Hematopoietic multipotent progenitor cell treated with erythropoietin and hydrocortisone succinate and interleukin-3 and kit ligand, for 8 days (in vitro differentiated cells): ENCODE measurements at places on chromosomes 1 and 21.

GRCh38 chr1:171422511-171422910 is 62.8 kb upstream of the PRRC2C start:
- no peak for DNase-seq

DNA sequence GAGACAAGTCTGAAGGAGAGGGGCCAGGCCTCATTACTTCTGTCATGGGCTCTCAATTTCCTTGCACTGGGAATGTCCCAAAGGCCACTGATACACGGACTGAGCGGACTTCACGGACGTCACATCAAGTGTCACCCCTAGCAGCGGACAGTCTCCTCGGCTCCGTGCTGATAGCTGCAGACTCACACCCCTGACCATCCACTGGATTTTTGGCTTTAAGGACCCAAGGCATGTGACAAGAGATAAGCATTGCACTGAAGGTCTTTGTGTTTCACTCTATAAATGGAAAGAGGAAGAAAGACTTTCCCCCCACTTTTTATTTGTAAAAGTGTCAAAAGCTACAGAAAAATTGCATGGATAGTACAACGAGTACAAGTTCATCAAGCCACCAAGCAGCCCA is 200.4 kb upstream of the FGGY start:
- DNase-seq: peak; percentile 22

DNA sequence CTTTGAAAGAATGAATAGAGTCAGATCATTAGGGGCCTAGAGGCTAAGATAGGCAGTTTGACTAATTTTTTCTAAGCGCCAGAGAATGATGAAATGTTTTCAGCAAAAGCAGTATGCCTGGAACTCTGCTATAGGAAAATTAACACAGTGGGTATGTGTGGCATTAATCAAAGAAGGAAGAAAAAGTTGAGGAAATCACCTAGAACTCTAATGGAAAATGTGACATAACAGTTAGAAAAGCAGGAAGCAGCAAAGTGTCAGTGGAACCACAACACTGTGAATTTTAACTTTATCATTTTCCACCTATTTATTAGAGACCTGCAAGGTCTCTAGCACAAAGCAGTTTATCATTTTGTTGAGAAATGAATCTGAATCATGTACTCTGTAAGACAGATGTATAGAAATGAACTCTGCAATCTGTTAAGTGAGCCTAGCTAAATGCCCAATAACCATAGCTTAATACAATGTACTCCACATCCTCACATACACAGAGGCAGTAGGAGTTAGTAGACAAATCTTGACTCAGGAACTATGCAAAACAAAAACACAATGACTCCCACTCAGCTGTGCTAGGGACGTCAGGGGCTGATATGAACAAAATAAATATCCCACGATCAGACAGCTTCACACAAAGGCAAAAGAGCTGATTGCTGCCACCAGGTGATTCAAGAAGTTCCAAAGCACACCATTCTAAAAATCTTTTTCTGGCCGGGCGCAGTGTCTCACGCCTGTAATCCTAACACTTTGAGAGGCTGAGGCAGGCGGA is 500.7 kb upstream of the NFIA start:
- DNase-seq: no peak

- DNase-seq: no peak
Observed at GRCh38 chr1:225657462-225657989, 4.6 kb upstream of the ENAH start.

DNA sequence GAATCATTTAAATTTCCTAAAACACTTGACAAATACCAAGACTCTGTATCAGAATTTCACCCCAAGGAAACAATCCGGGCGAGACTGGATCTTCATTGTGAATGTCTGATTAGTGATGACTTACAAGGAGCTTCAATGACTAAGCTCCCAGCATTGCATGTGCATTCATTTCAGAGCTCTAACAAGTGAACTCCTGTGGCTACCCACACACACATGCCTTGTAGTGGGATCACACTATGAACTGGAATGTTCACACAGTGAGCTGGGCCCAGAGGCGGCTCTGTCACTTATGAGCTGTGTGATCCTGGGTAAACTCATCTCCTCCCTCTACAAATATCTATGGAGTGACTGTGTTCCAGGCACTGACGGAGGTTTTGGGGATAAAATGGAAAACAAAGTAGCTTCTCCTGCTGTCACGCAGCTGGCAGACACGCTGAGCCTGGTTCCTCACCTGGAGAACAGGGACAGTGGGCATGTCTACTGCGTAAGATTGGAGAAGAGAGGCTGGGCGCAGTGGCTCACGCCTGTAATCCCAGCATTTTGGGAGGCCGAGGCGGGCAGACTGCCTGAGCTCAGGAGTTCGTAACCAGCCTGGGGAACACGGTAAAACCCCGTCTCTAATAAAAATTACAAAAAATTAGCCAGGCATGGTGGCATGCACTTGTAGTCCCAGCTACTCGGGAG is 56.9 kb downstream of the CLSTN1 start:
- no peak for DNase-seq

DNA sequence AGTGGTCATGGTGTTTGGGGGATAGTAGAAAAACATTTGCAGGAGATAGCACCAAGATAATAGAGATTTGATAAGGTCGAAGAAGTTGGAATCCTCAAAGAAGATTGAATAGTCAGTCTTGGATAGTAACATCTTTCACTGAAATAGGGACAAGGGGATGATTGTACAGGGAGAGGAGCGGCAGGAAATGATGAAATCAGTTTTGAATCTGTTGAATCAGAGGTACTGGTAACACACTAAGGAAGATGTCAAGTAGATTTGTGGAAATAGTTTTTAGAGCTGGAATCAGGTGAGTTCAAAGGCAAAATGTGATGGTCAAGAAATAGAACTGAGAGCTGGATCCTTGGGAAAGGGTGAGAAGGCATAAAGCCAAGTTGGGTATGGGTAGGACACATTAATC is 26.5 kb downstream of the CAP1 start:
- DNase-seq: no peak

DNA sequence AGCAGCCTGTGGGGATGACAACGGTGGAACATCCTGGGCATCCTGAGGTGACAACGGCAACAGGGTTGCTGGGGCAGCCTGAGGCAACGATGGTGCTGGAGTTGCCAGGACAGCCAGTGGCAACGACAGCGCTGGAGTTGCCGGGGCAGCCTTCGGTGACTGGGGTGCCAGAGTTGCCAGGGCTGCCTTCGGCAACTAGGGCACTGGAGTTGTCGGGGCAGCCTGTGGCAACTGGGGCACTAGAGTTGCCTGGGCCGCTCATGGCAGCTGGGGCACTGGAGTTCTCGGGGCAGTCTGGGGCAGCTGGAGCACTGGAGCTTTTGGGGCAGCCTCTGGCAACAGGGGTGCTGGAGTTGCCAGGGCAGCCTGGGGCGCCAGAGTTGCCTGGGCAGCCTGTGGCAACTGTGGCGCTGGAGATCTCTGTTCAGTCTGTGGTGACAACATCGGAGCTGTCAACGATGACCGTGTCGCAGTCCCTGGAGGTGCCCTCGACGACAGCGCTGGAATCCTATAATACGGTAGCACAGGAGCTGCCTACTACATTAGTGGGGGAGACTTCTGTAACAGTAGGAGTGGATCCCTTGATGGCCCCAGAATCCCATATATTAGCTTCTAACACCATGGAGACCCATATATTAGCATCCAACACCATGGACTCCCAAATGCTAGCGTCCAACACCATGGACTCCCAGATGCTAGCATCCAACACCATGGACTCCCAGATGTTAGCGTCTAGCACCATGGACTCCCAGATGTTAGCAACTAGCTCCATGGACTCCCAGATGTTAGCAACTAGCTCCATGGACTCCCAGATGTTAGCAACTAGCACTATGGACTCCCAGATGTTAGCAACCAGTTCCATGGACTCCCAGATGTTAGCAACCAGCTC is 8.2 kb downstream of the SON start:
- no peak for DNase-seq

DNA sequence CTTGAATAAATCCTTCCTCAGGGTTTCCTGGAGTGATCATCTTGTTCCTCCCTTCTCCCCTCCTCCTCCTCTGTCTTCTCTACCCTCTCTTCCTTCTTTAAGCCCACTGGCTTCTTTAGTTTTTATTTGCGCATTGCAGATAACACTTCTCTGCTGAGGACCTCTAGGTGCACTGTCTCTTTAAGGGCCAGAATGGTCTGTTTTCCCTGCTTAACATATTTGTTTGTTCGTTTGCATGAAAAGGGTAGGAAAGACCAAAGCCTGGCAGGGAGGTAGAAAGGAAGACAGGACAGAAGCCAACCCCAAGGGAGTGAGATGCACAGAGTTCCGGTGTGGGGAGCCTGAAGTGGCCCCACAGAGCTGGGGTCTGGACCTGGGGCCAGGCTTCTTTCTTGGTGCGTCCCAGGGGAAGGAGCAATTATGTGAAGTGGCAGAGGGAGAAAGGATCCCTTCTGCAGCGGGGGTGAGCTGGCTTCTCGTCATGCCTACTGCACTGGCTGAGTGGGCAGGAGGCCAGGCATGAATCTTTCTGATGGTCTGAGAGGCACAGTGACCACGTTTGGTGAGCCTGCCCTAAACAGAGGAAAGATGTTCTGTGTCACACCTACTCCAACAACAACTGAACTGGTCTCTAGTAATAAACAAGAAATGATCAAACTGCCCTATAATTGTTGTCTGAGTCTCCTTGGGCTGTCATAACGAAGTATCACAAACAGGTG is 232.7 kb downstream of the KCNJ6 start:
- DNase-seq: no peak

GRCh38 chr1:41810446-41810845 is 108.3 kb downstream of the HIVEP3 start:
- DNase-seq: peak; percentile 35

DNA sequence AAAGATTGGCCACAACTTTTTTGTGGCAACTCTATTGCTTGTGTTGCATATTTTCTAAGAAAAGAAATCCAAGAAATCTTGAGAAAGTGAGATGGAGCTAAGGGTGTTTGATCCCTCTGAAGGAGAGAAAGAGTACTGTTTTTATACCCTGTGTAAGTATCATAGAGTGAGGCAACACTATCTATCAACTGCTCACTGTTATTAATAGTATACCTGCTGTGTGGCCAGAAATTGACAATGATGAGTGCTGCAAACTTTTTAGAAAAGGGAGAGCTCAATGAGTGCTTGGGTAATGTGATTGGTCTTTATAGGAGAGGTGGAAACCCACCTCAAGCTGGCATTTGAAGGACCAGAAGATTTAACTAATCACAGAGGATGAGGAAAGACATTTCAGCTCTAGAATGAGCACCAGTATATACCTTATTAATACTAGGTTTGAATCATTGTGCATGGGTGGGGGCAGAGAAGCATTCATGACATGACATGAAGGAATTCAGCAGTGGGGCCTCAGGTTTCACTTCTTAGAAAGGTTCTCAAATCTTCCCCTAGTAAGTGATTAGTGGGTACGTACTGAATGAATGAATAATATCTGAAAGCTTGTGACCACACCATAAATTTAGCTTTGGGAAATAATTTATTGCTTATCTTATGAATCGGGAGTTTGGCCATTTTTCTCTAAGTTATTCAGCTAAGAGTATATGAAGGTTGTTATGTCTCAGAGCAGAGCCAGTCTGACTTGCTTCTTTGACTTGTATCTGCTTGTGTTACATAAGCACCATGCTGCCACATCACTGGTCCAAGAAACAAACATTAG is 169.2 kb upstream of the SGIP1 start:
- DNase-seq: no peak

DNA sequence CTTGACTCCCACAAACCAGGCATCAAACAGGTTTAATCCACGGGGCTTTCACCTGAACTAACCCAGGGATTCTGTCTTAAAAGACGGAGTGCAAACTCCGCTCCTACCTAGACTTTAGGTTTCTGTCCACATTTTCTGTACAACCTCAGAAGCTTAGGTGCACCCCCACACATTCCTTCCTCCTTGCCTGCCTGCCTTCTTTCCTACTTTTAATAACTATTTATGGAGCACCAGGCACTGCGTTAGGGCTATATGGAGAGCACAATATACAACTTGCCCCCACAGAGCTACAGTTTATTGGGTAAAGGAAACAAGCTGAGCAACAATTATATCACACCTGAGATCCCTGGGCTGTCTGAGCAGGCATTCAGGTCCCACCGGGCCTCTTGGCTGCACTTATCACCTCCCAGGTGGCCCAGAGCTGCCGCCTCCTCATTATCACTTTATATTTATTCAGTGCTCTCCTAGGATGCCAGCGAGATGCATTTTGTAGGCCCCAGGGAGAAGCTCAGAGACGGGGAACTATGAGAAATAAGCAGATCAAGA is 64.1 kb downstream of the DNTTIP2 start:
- no peak for DNase-seq

- DNase-seq: peak; percentile 89
Observed at GRCh38 chr21:37564341-37564923, 197.9 kb downstream of the DYRK1A start.

DNA sequence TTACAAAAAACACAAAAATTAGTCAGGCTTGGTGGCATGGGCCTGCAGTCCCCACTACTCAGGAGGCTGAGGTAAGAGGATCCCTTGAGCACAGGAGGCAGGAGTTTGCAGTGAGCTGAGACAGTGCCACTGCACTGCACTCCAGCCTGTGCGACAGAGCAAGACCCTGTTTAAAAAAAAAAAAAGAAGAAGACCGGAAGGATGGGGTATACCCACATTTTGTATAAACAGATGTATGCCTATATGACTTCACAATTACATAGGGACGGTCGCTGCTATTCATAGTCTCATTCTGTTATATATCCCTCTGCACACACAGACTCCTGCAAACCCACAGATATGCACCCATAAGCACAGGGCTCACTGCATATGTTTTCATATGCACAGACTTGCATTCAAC is 12.7 kb downstream of the LCK start:
- no peak for DNase-seq

DNA sequence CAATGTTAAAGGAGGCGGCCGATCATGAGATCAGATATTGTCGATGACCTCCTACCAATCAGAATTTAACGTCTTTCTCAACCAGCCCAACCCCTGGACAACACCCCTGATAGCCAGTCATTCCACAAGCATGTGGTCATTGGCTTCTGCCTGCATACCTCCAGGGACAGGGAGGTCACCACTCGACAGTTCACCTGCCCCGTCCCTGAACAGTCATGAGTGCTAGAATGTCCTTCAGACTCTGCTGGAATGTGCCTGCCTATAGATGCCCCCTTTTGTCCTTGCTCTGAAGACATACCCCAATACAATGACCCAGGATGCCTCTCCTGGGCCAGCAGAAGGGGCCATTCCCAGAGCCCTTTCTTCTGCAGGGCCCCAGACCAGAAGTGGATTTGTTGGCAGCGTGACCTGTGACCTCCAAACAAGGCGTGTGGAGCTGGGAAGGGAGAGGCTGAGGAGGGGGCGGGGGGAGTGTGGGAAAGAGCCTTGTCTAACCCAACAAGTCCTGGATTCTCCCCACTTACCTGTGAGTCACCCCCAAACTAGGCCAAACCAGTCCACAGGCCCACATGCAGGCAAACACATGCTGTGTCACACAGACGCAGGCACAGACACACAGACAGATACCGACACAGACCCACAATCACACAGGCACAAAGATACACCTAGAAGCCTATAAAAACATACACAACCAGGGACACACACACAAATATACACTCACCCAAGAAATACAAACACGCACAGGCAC is 2.2 kb downstream of the CRYBG2 start:
- no peak for DNase-seq

GRCh38 chr1:54111624-54112023 is 41.2 kb downstream of the CDCP2 start:
- DNase-seq: no peak

GRCh38 chr1:46034601-46035516 is 97.6 kb downstream of the PIK3R3 start:
- no peak for DNase-seq

GRCh38 chr1:211320980-211321379 is 5.7 kb upstream of the TRAF5 start:
- no peak for DNase-seq

GRCh38 chr1:236692128-236692527 is 5.8 kb downstream of the ACTN2 start:
- no peak for DNase-seq

- DNase-seq: no peak
Observed at GRCh38 chr21:22609802-22610201, 1611.6 kb downstream of the NCAM2 start.
